ENCODE measurements at places on chromosomes 4 and X. TPM values are rescaled to one million over a fixed set of nuclear protein-coding genes. Genes with fewer than 3 reads are reported as not detected.

Gene GLRA2
- not detected for polyA plus RNA-seq

DNA sequence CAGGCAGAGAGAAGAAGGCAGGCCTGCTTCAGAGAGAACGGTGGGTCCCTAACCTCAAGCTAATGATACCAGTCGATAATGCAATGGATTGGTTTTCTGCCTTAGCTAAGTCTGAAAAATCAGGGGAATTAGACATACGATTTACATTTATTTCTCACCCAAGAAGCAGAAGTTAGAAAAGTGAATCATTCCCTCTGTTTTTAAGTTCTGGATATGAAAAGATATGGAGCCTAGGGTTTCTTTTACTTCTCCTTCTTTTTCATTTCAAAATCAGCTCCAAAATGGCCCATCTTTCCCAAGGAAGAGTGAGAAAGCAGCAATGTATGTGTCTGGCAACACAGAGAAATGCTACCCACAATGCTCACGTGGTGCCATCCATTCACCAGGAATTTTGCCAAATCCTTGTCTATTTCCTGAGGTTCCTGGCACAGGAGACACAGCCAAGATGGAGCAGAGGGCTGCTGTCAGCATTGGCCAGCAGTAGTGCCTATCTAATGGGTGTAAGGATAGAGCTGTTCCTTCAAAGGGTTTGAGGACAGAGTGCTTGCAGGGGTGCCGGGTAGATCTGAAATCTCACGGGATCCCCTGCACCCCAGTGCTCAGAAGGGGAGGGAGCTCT lies 231.5 kb downstream of the MAML3 start:
- DNase-seq: no peak
- H3K4me3 ChIP-seq: no peak overlapping the region
- H3K27ac ChIP-seq: no peak overlapping the region
- H3K4me1 ChIP-seq: no peaks in the 10 kb centered on the region
- H3K36me3 ChIP-seq: no peaks in the 10 kb centered on the region
- peaks cover 2% of the 10 kb centered on the region for H3K27me3 ChIP-seq

GRCh38 chr4:38663090-38663800 lies 754 bp upstream of the KLF3 start:
- H3K27me3 ChIP-seq: peaks cover 27% of the 10 kb centered on the region
- H3K36me3 ChIP-seq: no peaks in the 10 kb centered on the region
- H3K4me3 ChIP-seq: peak overlapping the region; percentile 86
- peak overlapping the region; percentile 93 for H3K27ac ChIP-seq
- peaks cover 80% of the 10 kb centered on the region for H3K4me1 ChIP-seq

DNA sequence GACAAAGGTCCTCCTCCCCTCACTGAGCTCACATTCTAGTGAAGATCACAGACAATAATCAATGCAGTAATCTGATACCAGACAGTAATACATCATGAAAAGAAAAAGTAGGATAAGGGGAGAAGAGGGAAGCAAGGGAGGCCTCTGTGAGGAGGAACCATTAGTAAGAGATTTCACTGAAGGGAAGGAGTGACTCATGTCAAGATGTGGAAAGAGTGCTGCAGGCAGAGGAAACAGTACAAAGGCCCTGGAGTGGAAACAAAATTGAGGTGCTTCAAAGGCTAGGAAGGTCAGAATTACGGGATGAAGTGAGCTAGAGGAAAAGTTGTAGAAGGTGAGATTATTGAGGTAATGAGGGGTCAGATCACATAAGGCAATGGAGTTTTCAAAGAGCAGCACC lies 38.1 kb downstream of the LAMTOR3 start:
- H3K4me1 ChIP-seq: peaks cover 14% of the 10 kb centered on the region
- H3K36me3 ChIP-seq: peaks cover 19% of the 10 kb centered on the region
- no peak for DNase-seq
- peak overlapping the region; percentile 58 for H3K27ac ChIP-seq

Gene GUCY1B1
- polyA plus RNA-seq: 7.8 TPM

Gene PHEX
- not detected for polyA plus RNA-seq

DNA sequence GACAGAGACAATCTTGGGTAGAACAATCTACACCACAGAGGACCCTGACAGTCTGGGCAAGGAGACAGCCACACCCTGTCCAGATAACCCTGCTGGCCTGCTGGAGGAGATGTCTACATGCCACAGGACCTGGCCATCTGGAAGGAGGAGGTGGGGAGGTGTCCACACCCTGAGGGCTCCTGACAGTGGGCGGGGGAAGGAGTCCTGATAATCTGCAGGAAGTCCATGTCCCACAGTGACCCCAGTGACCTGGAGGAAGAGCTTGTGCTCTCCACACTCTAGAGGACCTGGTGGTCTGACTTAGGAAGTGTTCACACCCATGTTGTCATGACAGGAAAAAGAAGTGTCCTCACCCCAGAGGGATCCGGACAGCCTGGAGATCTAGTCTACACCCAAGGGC lies 5.5 kb downstream of the SUV39H1 start:
- no peak overlapping the region for H3K4me3 ChIP-seq
- no peak overlapping the region for H3K27ac ChIP-seq

DNA sequence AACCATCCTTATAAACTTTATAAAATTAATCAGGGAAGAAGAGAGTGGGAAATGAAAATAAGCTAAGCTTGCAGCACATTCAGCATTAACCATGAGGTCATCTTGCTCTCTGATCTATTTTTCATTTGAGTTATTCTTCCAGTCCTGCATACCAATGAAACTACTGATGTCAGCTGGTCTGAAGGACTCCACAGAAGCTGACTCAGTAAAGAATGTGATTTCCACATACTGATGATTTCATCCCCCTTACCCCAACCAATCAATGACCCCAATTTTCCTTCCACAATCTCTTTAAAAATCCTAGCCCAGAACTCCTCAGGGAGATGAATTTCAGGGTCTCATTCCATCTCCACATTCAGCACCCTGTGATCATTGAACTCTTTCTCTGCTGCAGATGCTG lies 18.8 kb upstream of the DSPP start:
- no peaks in the 10 kb centered on the region for H3K4me1 ChIP-seq
- H3K36me3 ChIP-seq: no peaks in the 10 kb centered on the region
- peaks cover 2% of the 10 kb centered on the region for H3K27me3 ChIP-seq
- no peak overlapping the region for H3K27ac ChIP-seq
- H3K4me3 ChIP-seq: no peak overlapping the region

DNA sequence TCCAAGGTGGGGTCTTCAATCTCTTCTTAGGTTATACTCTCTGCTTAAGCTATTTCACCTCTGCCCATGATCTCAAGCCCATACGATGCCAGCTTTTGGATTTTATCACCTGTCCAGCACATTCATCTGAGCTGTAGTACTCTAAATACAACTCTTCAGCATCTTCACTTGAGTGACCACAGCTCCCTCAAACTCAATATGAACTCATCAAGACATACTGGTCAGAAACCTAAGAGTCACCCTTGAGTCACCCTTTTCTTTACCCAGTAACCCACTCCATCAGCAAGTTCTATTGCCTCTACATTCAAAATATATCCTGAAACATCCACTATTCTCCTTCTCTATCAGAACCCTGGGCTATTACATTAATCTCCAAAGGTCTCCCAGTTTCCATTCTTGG lies 69.4 kb downstream of the DCHS2 start:
- peaks cover 5% of the 10 kb centered on the region for H3K4me1 ChIP-seq
- DNase-seq: no peak
- no peak overlapping the region for H3K4me3 ChIP-seq
- no peak overlapping the region for H3K27ac ChIP-seq

GRCh38 chr4:23770011-23770410 lies 119.8 kb downstream of the PPARGC1A start:
- no peak for DNase-seq
- H3K4me3 ChIP-seq: no peak overlapping the region
- H3K36me3 ChIP-seq: no peaks in the 10 kb centered on the region
- no peaks in the 10 kb centered on the region for H3K27me3 ChIP-seq

- peaks cover 71% of the 10 kb centered on the region for H3K4me1 ChIP-seq
- DNase-seq: no peak
- peaks cover 3% of the 10 kb centered on the region for H3K36me3 ChIP-seq
- H3K4me3 ChIP-seq: no peak overlapping the region
- H3K27me3 ChIP-seq: no peaks in the 10 kb centered on the region
- no peak overlapping the region for H3K27ac ChIP-seq
These were observed 4.3 kb downstream of the HADH start for GRCh38 chr4:107993969-107994368.

GRCh38 chrX:117325706-117326105 lies 790.9 kb downstream of the KLHL13 start:
- H3K27me3 ChIP-seq: peaks cover 2% of the 10 kb centered on the region
- H3K4me3 ChIP-seq: no peak overlapping the region
- H3K36me3 ChIP-seq: no peaks in the 10 kb centered on the region

DNA sequence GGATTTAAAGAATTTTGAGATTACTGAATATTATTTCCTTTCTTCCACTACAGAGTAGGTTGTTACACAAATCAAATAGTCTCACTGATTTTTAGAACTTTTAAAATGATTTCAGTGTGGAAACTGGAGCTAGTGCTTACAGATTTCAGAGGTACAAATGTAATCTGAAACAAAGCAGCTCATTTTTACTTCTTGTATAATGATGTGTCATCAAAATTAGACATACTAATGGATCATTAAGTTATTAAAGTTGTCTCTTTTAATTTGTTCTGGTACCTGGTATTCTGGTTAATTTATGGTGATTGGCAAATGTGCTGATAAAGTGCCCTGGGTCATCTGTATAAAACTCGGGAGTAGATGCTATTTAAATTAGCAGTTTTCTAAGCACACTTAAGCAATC lies 1528.3 kb downstream of the RPA4 start:
- no peak for DNase-seq
- no peak overlapping the region for H3K4me3 ChIP-seq
- H3K4me1 ChIP-seq: no peaks in the 10 kb centered on the region
- H3K36me3 ChIP-seq: no peaks in the 10 kb centered on the region

DNA sequence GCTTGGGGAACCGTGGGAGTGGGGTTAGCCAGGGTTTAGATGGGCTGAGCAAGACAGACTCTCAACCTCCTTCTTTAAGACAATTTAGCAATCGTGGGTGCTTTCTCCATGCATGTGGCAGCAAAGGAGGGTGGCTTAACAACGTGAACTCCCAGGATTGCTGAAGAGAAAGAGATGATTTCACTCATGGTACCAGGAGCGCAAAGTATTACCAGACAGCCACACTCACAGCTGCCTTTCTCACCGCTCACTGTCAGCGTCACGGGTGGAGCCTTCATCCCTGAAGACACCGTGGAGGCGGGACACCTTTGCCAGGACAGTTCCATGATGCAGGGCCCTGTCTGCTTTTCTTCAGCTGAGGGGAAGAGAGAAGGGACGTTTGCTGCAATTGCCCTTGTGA lies 212.5 kb upstream of the PSAPL1 start:
- H3K4me1 ChIP-seq: peaks cover 94% of the 10 kb centered on the region
- peak overlapping the region; percentile 98 for H3K27ac ChIP-seq
- peak overlapping the region; percentile 81 for H3K4me3 ChIP-seq

GRCh38 chrX:154735695-154736393 lies 15.0 kb downstream of the GAB3 start:
- no peak for DNase-seq
- peaks cover 98% of the 10 kb centered on the region for H3K4me1 ChIP-seq
- H3K27me3 ChIP-seq: peaks cover 4% of the 10 kb centered on the region

GRCh38 chrX:124023838-124024238 lies 62.3 kb downstream of the STAG2 start:
- peaks cover 35% of the 10 kb centered on the region for H3K4me1 ChIP-seq
- no peaks in the 10 kb centered on the region for H3K36me3 ChIP-seq
- no peak for DNase-seq
- no peaks in the 10 kb centered on the region for H3K27me3 ChIP-seq
- H3K4me3 ChIP-seq: no peak overlapping the region

DNA sequence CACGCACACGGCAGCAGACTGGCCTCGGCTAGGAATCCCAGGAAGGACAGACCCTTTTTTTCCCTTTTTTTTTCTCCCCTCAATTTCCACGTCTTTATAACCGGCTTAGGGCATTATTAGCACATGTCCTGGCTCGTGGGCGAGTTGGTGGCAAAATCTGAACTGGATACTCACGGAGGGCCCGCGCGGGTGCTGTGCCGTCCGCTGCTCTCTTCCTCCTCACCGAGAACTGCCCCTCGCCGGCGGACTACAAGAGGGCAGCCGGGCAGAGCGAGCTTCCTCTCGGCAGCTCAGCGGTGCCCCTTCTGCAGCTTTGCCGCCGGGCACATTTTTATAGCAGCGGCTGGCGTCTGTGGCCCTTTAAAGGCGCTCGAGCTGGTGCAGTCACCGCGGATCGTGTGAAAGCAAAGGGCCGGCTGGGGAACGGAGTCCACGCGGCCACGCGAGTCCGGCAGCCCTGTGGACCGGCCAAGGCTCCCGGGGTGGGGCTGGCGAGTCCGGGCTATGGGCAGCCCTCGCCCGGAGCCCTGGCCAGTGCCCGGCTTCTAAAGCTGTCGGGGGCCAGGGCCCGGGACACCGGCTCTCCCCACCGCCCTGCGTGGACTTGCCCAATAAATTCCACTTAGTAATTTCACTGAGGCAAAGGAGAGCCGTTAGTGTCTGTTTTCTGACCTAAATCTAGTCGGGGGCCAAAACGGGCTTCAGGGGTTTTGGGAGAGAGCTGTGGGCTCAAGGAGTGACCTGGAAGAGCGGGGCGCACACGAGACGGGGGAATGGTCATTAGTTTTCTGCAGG lies 1.3 kb upstream of the CITED1 start:
- H3K4me1 ChIP-seq: peaks cover 35% of the 10 kb centered on the region
- DNase-seq: peak; percentile 35
- H3K36me3 ChIP-seq: no peaks in the 10 kb centered on the region
- H3K27ac ChIP-seq: no peak overlapping the region

DNA sequence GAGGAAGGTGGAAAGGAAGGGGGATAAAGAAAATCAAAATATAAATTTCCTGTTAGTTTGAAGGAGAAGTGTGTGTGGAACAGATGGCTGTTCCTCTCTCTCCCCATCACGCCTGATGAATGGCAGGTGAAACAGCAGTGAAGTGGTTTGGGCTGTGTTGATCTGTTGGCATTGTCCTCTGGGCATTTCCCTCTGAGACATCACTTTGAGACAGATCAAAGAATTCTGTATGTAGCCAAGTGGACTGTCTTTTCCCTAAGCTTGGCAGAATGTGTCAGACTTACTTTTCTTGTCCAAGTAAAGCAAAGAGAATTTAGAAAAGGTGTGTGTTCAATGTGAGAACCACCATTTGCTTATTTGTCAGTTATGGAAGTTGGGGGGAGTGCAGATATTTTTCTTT lies 47.5 kb downstream of the SEPTIN11 start:
- H3K4me1 ChIP-seq: peaks cover 17% of the 10 kb centered on the region
- DNase-seq: no peak
- peaks cover 42% of the 10 kb centered on the region for H3K36me3 ChIP-seq
- H3K4me3 ChIP-seq: no peak overlapping the region
- no peak overlapping the region for H3K27ac ChIP-seq
- no peaks in the 10 kb centered on the region for H3K27me3 ChIP-seq

DNA sequence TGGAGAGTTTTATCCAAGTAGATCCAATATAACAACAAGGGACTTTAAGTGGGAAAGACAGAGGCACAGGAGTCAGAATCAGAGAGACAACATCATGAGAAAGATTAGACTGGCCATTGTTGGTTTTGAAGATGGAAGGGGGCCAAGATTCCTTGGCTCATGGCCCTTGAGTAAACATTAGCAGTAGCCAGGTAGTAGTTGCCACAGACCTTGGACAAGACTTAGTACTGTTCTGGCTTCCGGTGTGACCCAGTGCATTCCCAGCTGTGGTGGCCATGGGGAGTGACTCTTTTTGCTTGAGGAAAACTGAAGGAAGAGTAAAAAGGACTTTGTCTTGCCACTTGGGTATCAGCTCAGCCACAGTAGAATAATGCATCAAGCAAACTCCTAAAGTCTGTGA lies 462.2 kb upstream of the CPXCR1 start:
- H3K36me3 ChIP-seq: no peaks in the 10 kb centered on the region
- no peaks in the 10 kb centered on the region for H3K4me1 ChIP-seq
- H3K4me3 ChIP-seq: no peak overlapping the region
- peaks cover 6% of the 10 kb centered on the region for H3K27me3 ChIP-seq

All from immature natural killer cell (primary cell).